MCF 10A (cell line): ENCODE measurements at places on chromosomes 3 and 15.

- DNase-seq: no peak
Observed at GRCh38 chr15:35117543-35118265, 32.6 kb upstream of the NANOGP8 start.

GRCh38 chr15:81115054-81115939, 18.8 kb upstream of the CFAP161 start:
- DNase-seq: no peak

GRCh38 chr3:166889241-166889640, 490.9 kb downstream of the ZBBX start:
- DNase-seq: no peak

DNA sequence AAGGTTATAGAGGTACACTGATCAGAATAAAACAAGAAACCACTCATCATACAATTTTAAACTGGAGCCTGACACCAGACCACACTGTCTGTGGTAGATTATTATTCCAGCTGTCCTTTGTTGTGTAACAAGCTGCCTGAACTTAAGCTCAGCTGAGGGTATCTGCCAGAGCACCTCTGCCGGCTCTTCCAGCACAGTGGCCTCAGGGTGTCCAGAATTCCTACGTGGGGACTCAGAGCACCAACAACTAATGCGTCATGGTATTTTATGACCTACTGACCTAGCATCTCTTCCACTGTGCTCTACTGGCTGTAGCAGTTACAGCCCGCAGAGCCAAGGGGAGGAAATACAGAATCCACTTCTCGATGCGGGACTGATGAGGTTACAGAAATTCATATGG, 15.6 kb upstream of the RAF1 start:
- peak; percentile 90 for DNase-seq

- no peak for DNase-seq
Observed at GRCh38 chr15:31049682-31050615, 51.6 kb downstream of the TRPM1 start.

GRCh38 chr3:161008086-161008485, 97.1 kb downstream of the B3GALNT1 start:
- DNase-seq: no peak

DNA sequence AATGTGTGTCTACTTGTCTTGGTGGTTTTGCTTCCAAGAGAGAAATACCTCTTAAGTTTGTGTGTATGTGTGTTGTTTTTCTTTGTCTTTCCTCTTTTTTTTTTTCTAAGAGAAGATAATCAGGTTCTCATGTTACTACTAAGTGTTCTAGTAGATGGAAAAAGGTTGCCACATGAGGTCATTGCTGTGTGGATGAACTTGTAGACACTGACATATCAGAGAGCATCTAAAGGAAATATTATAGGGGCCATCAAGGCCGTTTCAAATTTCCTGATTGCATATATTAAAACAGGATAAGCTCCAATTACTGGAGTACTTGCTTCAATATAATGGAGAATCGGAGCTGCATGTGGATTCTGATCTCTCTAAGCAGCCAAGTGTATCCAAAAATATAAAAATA, 747.5 kb downstream of the NR2F2 start:
- DNase-seq: no peak

- peak; percentile 35 for DNase-seq
Observed at GRCh38 chr3:99111235-99111634, 209.7 kb upstream of the DCBLD2 start.

GRCh38 chr3:179666436-179667035, 13.7 kb downstream of the USP13 start:
- DNase-seq: peak; percentile 34

- DNase-seq: no peak
Observed at GRCh38 chr3:67401921-67402320, 252.5 kb downstream of the SUCLG2 start.

- peak; percentile 14 for DNase-seq
Observed at GRCh38 chr3:73552700-73553099, 72.0 kb downstream of the PDZRN3 start.

DNA sequence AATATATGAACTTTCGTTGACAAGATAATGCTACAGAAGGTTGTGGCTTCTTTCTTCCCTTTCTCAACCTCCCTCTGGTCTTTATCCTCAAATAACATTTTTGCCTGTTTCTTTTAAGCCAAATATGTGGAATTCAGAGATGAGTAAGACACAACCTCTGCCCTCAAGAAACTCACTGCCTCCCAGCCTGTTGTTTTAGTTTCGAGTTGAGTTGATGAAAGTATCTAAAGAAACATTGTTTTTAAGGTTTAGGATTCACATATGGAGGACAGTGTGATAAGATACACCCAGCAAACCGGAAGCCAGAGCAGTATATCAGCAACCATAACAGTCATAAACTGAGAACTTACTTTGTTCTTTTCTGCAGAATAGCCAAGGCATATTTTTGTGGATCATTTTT, 218.6 kb downstream of the THSD4 start:
- DNase-seq: no peak

DNA sequence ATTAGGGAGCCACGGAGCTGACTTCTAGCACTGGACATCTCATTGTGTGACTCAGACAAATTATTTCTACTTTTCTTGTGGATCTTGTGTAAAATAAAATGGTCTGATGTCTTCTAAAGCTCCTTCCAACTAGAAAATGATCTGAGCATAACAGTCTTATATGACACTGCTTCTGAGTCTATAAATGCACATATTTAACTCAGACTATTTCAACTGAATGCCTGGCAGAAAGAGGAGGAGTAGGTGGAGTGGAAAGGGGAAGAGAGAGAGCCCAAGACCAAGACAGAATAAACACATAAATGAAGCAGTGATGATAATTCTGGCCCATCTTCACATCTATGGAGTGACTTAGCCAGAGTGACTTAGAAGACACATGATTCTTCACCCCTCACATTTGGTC, 162.3 kb upstream of the PDZRN3 start:
- no peak for DNase-seq

DNA sequence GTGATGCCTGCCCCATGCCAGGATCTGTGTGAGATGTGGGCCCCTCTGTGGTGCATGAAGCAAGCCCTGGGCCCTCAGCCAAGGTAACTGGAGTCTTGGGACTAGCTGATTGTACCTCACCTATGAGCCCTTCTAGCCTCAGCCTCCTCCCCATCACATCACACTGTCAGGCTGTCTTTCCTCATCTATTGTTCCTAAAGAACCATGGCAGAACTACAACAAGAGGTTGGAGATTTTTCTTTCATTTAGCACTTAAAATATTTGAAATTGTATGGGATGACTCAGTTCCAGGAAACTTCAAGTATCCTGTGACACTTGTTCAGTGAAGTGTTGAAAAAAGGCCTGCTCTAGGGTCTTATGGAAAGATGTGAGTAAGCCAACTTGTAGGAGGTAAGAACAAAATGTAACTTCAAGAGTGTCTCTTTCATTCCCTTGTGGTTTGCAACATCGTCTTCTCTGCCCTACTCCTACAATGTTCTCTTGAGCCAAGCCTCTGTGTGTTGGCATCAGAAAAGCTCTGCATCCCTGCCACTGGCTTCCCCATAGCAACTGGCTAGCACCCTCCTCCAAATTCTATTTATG, 58.7 kb upstream of the TIPARP start:
- DNase-seq: peak; percentile 55
